NCI-H446 treated with DMSO at 0.1 percent for 48 hours (cell line): ENCODE measurements at places on chromosomes 13 and 19.

DNA sequence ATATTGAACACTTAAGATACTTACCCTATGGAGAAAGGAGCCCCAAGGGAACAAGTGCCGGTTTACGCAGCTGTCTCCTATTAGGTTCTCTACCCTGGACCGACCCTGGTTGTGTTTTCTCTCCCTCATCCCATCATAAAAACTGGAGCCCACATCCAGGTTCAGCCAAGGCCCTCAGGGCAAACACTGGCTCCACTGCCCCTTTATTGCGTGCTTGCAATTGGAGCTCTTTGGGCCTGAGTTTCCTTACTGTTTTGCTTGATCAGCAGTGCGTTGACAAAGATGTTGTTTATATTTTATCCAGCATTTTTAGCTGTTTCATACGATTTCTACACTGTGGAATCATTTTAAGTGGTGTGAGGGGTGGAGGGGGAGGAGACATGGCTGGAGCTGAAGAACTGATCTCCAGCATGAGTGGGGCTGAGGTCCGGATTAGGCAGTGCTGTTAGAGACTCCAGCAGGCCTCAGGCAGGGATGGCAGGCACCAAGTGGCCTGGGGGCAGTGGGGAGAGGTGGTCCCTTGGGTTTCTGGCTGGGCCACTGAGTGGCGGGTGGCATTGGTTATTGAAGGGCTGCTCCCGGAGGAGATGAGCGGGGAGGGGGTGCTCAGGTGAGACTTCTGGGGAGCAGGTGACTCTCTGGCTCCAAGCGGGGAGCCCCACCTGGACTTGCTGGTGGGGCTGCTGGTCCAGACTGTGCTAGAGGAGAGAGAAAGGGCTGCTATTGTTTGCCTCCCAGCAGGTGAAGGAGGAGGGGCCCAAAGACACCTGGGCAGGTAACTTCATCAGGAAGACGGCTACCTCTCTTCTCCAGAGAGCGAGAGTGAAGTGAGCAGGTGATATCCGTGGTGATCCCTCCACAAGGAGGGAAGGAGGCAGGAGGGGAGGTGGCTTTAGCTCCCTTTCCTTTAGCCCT lies 62.4 kb upstream of the RNF113B start:
- DNase-seq: no peak

DNA sequence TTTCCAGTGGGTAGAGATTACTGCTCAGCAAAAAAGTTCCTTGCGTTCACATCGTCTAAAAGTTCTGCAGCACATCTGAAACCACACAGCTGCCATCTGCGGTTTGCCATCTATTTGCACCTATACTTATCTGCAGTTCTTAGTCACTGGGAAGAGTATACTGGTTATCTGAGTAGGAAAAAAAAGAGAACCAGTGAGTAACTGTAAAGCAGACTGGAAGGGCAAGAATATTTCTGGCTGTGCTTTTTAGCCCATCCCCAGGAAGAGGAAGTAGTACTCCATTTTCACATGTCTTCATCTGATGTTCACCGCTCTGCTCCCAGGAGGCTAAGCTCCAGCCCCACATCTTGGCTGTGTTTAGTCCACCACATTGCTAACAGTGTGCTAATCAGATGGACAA lies 35.6 kb downstream of the EFNB2 start:
- no peak for DNase-seq

DNA sequence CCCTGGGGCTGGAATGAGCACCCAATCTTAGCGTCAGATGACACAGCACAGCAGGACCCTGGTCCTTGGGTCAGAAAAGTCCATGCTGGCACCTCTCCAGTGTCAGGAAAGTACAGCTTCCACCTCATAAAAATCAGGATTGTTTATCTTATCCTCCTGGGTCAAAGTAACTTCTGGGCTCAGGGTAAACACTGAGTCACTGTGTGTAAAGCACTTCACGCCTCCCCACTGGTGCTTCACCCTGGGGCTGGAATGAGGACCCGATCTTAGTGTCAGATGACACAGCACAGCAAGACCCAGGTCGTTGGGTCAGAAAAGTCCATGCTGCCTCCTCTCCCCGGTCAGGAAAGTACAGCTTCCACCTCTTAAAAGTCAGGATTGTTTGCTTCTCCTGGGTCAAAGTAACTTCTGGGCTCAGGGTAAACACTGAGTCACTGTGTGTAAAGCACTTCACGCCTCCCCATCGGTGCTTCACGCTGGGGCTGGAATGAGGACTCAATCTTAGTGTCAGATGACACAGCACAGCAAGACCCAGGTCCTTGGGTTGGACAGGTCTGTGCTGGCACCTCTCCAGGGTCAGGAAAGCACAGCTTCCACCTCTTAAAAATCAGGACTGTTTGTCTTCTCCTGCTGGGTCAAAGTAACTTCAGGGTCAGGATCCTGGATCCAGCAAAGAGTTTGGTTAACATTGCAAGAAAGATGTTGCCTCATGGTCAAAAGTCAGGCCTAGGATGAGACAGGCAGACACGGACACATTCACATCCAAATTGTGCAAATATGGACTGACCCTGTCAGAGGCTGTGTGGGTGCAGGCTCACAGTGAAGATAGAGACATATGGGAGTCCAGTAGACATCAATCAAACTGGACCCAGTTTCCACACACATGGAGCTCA lies 39.2 kb upstream of the CYP2A7 start:
- DNase-seq: no peak

DNA sequence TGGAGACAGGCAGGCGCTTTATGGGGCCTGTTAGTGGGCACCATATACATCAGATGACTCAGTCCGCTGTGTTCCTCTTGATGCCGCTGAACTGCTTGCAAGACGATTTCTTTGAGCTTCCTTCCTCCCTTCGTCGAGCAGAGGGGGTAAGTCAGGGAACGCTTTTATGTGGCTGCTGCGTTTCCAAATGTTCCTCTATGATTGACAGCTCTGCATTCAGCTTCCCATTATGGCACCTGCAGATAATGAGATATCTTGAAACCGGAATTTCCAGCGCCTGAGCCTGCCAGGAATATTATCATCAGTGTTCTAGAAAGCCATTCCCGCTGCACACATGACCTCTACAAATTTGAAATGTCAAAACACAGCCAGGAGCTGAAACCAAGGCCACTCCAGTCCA lies 257.0 kb downstream of the TSHZ3 start:
- DNase-seq: no peak

- DNase-seq: no peak
Observed at GRCh38 chr13:113749967-113750366, 9.1 kb upstream of the TMEM255B start.

GRCh38 chr13:20424949-20425348 lies 100.7 kb downstream of the CRYL1 start:
- no peak for DNase-seq

GRCh38 chr13:98651744-98652143 lies 74.8 kb upstream of the STK24 start:
- no peak for DNase-seq

DNA sequence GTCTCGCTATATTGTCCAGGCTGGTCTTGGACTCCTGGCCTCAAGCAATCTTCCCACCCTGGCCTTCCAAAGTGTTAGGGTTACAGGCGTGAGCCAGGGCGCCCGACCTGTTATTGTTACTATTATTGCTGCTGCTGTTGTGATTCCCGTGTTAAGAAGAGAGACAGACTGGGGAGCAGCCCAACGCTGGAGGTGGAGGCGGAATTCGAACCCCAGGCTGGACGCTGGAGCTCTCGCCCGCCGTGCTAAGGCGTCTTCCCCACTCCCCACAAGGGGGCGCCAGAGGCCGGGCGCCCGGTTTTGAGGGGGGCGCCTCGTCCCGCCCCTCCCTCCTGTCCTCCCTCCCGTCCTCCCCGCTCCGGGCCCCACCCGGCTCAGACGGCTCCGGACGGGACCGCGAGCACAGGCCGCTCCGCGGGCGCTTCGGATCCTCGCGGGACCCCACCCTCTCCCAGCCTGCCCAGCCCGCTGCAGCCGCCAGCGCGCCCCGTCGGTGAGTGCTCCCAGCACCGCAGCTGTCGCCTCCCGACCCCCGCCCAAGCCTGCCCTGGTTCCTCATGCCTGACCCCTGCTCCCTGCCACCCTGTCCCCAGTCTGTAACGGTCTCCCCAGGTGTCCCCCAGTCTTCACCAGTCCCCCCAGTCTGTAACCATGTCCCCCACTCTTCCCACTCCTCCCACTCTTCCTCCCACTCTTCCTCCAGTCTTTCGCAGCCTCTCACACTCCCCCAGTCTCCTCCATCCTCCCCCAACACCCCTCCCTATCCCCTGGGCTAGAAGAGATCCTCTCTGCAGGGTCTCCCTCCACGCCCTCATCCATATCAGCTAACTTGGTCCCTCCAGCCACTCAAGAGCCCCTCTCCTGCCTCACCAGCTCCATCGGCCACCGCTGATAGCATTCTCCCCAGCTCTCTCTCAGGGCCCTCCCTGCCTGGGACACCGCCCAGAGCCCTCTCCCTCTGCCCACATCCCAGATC lies at the start of gene EHD2:
Gene EHD2, plus strand, starts transcription at position 377 of the 976 bp plus-strand sequence. CDS start 3,191 bp downstream, outside the sequence.
- DNase-seq: peak; percentile 46

DNA sequence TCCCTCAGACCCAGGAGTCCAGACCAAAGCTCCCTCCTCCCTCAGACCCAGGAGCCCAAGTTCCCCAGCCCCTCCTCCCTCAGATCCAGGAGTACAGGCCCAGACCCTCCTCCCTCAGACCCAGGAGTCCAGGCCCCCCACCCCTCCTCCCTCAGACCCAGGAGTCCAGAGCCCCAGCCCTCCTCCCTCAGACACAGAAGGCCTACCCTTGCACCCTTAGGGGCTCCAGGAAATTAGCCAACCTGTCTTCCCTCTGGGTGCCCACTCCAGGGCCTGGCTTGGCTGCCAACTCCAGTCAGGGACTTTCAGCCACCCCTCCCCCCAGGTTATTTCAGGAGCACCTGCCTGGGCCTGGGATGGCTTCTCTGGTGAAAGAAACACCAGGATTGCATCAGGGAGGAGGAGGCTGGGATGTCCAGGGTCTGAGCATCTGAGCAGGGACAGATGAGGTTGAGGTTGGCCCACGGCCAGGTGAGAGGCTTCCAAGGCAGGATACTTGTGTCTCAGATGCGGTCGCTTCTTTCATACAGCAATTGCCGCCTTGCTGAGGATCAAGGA lies at the start of gene FGF21:
Gene FGF21, plus strand, starts transcription at position 441 of the 558 bp plus-strand sequence. CDS start 713 bp downstream, outside the sequence.
- DNase-seq: no peak

GRCh38 chr19:35648017-35648961 lies at the start of gene COX6B1:
TSS of gene COX6B1 (plus strand) at chr19:35648323. CDS start at chr19:35651244, 2,921 bp downstream.
- peak; percentile 98 for DNase-seq

DNA sequence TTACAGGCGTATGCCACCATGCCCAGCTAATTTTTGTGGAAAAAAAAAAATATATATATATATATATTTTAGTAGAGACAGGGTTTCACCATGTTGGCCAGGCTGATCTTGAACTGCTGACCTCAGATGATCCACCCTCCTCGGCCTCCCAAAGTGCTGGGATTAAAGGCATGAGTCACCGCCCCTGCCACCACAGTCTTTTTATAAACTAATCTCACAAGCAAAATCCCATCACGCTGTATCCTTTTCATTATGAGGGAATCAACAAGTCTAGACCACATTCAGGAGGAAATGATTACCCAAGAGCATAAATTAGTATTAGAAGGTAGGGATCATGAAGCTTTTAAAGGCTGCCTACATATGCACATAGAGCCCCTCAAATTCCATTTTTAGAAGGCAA lies 210.6 kb upstream of the NBEA start:
- DNase-seq: no peak

GRCh38 chr13:111161601-111162600 lies 46.8 kb downstream of the ARHGEF7 start:
- DNase-seq: no peak

- DNase-seq: no peak
Observed at GRCh38 chr13:113901231-113901630, 37.4 kb upstream of the GAS6 start.

- no peak for DNase-seq
Observed at GRCh38 chr19:40414542-40415535, 1.7 kb upstream of the PRX start.

DNA sequence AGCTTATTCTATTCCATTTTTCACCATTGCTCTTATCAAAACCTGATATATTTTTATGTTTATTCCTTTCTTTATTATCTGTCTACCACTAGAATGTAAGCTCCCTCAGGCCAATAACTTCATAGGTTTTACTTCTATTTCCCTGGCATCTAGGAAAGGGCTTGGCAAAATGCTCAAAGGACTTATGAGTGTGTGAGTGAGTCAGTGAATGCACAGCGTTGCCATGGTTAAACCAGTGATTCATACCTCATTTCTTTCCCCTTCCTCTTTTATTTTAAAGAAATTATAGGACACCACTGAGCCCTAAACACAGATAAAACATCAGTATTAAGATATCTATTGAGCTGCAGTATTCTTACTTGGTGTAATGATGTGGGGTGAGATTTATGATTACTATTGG lies 162.1 kb downstream of the GPC6 start:
- no peak for DNase-seq

- DNase-seq: no peak
Observed at GRCh38 chr19:37864501-37864900, 41.9 kb downstream of the WDR87 start.

- no peak for DNase-seq
Observed at GRCh38 chr19:5154799-5155426, 185.7 kb downstream of the PTPRS start.
